Epithelial cell of esophagus (primary cell): ENCODE measurements at places on chromosomes 5 and 9.

- DNase-seq: no peak
Measured at GRCh38 chr5:389891-390622, 52.9 kb upstream of the EXOC3 start.

DNA sequence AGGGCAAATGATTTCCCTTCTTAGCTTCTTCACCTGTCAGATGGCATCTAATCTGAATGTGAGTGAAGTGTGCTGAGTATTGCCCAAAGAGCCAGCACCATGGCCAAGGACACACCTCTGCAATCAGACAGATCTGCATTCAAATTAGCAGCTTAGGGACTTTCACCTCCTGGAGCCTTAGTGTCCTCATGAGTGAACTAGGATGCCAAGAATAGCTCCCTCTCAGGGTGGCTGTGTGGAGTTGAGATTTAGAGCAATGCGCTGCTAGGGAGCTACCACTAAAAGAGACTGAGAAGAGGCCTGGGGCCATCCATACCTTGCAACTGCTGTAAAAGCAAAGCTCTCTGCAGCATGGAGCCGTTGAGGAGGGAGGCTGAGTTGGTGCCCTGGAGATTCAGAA is 1.4 kb downstream of the CIZ1 start:
- no peak for DNase-seq

- DNase-seq: no peak
Measured at GRCh38 chr5:40746703-40747102, 9.1 kb downstream of the TTC33 start.

- DNase-seq: no peak
Measured at GRCh38 chr9:109624896-109625295, 126.8 kb upstream of the PTPN3 start.

- DNase-seq: no peak
Measured at GRCh38 chr9:38001430-38001829, 67.6 kb downstream of the SHB start.

- peak; percentile 34 for DNase-seq
Measured at GRCh38 chr5:60883229-60883628, 39.2 kb upstream of the ELOVL7 start.

- peak; percentile 66 for DNase-seq
Measured at GRCh38 chr9:69971643-69972449, 71.8 kb upstream of the MAMDC2 start.

- DNase-seq: peak; percentile 11
Measured at GRCh38 chr9:116992865-116993264, 305.8 kb downstream of the TRIM32 start.

DNA sequence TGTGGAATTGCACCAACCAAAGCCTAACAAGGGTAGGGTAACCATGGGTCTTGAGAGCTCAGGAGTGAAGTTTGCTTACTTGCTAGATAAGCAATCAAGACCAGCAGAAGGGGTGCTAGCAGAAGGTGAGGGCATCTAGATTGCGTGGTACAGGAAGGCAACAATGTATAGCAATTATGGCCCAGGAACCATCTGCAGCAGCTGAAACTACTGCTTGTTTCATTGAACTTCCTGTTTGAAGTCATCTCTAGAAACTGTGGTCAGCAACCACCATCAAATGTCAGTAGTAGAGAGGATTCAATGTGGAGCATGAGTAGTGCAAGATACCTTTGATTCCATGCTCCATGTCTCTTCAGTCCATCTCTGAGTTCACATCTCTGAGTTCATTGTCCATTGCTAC is 462.1 kb upstream of the GRAMD2B start:
- no peak for DNase-seq

GRCh38 chr5:66757219-66757833 is 161.1 kb downstream of the MAST4 start:
- peak; percentile 70 for DNase-seq

DNA sequence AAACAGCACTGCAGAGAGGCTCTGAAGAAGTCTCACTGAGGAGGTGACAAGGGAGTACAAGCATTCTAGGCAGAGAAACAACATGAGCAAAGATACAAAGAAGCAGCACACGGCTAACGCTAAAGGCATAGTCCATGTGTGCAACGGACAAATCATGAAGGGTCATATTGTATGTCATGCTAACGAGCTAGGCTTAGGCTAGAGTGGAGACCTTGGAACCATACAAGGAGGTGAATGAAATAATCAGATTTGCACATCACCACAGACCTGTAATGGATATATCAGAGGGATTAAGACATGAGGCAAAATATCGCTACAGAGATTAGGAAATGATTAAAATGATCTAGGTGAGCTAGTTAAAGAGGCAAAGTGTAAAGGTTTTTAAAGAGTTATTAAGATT is 145.6 kb downstream of the NFIB start:
- no peak for DNase-seq

GRCh38 chr5:94209774-94210355 is 408.5 kb downstream of the KIAA0825 start:
- DNase-seq: peak; percentile 0

DNA sequence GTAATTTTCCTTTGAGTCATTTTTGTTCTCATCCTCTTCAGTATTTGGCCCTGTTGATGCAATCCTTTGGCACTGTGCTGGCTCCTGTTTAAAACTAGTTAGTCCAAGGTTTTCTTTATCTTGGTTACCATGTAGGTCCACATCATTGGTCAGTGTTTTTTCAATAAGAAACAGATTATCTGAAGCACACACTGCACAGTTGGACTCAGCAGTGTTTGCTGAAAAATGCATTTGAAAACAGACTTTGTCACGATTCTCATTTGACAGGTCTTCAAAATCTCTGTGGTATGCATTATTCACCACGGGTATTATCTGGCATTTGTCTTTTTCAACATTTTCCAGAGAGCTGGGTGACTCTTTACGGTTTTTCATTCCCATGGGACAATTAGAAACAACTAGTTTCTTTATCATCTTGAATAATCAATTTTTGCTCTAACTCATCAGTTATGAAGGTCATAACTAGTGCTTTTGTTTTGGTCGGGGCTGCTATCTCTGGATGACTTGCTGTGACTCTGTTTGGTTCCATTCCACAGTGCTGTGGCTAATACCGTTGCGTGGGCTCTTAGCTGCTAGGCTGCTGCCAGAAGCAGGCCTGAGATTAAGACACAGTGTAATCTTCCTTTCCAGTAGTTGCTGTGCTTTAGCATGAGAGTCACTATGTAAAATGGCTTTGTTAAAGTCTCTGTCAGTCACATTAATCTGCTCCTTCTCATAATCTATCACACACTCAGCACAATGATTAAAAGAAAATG is 36.2 kb downstream of the NUDT12 start:
- DNase-seq: peak; percentile 23

DNA sequence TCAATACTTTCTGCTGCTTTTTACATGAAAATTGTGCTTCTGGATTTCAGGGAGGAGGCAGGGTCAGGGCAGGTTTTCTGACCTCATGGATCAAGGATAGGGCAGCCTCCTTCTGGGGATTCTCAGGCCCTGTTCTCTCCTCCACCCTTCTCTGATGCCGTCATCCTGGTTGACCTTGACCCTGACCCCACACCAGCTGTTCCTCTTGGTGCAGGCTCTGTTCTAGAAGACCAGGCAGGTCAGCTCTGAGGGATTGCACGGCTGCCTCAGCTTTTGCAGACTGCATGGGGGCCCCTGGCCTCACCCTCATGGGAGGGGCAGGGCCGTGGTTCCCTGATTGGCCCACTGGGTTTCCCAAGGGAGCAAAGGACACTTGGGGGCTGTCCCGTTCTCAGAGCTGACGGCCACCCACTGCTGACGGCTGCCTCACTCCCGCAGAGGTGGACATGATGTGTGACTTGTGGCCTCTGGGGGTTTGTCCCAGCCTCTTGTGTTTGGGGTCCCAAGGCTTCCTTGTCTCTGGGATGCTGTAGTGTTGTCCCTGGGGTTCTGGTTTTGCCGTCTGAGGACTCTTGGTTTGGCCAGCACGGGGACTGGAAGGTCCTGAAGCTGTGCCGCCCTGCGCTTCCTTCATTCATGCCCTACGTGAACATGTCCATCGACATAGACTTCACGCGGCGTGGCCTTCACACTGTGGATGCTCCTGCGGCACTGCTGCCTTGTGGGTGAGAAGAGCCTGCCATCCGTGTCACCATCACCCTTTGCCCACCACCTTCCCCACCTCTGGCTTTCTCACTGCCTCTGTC is 34.5 kb downstream of the CEP72 start:
- DNase-seq: no peak

DNA sequence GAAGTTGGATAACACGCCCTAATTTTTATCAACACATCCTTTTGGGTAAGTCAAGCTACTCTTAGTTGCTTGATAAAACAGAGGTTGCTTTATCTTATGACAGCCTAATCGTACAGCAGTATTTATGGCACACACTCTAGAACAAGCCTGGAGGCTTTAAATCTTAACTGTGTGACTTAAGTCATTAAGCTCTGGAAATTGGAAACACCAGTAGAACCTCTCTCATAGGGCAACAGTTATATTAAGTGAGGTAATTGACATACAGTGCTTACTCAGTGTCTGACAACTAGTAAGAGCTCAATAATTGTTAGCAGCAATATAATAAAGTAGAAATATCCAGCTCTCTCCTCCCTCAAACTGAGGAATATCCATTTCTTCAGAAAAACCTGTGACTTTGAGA is 808.9 kb upstream of the WWC1 start:
- DNase-seq: no peak

GRCh38 chr5:157175071-157175612 is 5.5 kb upstream of the ITK start:
- DNase-seq: no peak

GRCh38 chr9:113474360-113475028 is 11.0 kb downstream of the RGS3 start:
- no peak for DNase-seq

GRCh38 chr5:2747363-2748162 is 3.9 kb downstream of the IRX2 start:
- DNase-seq: peak; percentile 37

GRCh38 chr9:1941989-1942388 is 73.2 kb upstream of the SMARCA2 start:
- no peak for DNase-seq

GRCh38 chr9:134014946-134015345 is 10.3 kb upstream of the BRD3OS start:
- peak; percentile 63 for DNase-seq
